ENCODE measurements at places on chromosomes 5 and 9. TPM values are rescaled to one million over a fixed set of nuclear protein-coding genes. Genes with fewer than 3 reads are reported as not detected.

The RASEF gene
- total RNA-seq, result 15.9 TPM

The STPG3 gene
- not detected for total RNA-seq

The FGF18 gene
- 1.3 TPM for total RNA-seq

The TAF11L5 gene
- not detected for total RNA-seq

The SLC22A4 gene
- total RNA-seq, result 4.3 TPM

The PTGER4 gene
- 6.2 TPM for total RNA-seq

The BARX1 gene
- not detected for total RNA-seq

The PRR16 gene
- total RNA-seq, result 11.0 TPM

The SH2D3C gene
- 4.6 TPM for total RNA-seq

The GABRA1 gene
- total RNA-seq, result not detected

The MUSK gene
- total RNA-seq, result 0.11 TPM

The SLC36A2 gene
- not detected for total RNA-seq

The ANKRD18B gene
- total RNA-seq, result not detected
